ENCODE measurements at places on chromosomes 2 and 18. TPM values are rescaled to one million over a fixed set of nuclear protein-coding genes. Genes with fewer than 3 reads are reported as not detected.

DNA sequence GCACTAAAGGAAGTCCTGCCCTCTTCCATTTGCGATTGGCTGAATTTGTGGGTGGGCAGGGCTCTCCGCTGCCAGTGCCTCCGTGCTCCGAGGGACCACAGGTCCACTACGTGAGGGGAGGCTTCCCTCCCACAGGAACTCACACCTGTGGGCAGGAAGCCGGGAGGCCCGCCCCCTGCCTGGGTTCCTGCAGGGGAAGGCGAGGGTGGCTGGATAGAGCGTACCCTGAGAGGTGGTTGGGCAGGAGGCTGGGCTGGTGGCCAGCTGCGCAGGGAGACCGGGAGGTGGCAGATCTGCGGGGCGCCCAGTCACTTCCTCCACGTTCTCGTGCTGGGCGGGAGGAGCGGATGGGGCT is 47.0 kb upstream of the PTH2R start:
- no peak for DNase-seq

- peak; percentile 75 for DNase-seq
These were observed 208.0 kb downstream of the TFCP2L1 start for GRCh38 chr2:121076885-121077549.

GRCh38 chr18:41745166-41746049 is 209.6 kb upstream of the PIK3C3 start:
- peak; percentile 27 for DNase-seq

GRCh38 chr2:237045449-237045848 is 40.2 kb upstream of the COPS8 start:
- no peak for DNase-seq

GRCh38 chr2:101234169-101234938 is 18.3 kb upstream of the CNOT11 start:
- DNase-seq, result no peak

DNA sequence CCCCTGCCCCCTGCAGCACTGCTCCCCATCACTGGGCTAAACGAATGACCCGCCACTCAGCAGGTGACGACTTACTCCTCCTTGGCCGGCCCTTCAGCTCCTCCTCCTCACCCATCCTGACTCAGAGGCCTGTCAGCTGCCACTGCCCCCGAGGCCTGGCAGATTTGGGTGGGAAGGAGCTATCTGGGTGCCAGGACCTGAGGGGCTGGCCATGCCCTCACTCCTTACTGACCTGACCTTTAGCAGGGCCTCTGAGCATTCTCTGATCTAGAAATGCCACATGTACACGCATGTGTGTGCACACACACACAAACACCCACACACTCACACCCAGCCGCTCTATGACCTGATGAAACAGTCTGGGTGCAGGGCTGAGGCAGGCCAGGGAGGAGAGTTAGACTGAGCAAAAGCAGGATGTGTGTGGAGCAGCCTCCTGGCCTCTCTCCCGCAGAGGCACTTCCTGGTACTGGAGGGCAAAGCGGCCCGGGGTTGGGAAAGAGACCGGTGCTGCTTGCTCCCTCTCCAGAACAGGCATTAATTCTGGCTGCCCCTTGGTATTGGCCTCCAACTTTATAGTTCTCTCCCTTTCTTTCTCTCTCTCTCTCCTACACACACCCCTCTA is 68.0 kb downstream of the ZFP36L2 start:
- DNase-seq, result peak; percentile 79

- DNase-seq, result no peak
These were observed 42.5 kb downstream of the SDC1 start for GRCh38 chr2:20182241-20182931.

- DNase-seq, result no peak
These were observed 77.6 kb upstream of the SEC11C start for GRCh38 chr18:59061914-59062642.

GRCh38 chr2:44833171-44834069 is 108.1 kb upstream of the SIX3 start:
- no peak for DNase-seq

- DNase-seq, result peak; percentile 87
These were observed 117.7 kb downstream of the B3GNT2 start for GRCh38 chr2:62313449-62314227.

- DNase-seq, result no peak
These were observed 10.9 kb upstream of the FZD7 start for GRCh38 chr2:202022755-202023154.

GRCh38 chr2:10238991-10239485 is 63.7 kb upstream of the HPCAL1 start:
- no peak for DNase-seq

- no peak for DNase-seq
These were observed 6.6 kb downstream of the DSG3 start for GRCh38 chr18:31454066-31454708.

GRCh38 chr2:40450066-40450795 is 1.7 kb downstream of the SLC8A1 start:
- no peak for DNase-seq

DNA sequence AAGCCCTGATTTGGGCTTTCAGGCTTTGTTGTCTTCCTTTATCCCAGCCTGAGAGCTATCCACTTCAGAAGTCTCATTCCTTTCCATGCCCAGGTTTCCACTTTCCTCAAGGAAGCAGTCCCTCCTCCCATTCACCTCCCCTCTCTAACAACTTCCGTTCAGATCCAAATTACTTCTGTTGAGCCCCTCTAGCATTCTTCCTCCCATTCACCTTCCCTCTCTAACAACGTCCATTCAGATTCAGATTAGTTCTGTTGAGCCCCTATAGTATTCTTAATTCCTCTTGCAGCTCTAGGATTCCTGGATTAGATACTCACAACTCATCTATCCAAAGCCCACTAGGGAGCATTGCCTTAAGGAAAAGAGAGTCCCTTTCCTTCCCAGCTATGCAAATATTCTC is 216.8 kb downstream of the RAD51AP2 start:
- no peak for DNase-seq

DNA sequence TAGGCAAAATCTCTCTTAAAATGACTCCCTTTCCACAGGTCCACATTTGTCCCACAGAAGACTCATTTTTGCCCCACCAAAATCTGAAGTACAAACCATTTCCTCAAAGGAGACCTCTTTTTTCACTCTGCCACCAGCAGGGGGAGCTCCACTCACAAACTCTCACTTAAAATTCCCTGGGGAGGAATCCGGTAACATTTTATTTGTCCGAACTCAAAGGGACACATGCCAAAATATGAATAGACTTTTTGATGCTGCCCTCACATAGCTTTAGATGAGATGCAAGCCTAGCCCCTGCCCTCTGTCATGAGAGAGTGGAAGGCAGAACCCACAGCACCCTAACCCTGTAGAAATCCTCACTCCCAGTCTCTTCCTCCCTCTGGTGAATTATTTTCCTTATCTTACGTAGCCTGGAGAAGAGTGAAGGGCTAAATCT is 57.1 kb downstream of the RMDN2 start:
- peak; percentile 69 for DNase-seq

DNA sequence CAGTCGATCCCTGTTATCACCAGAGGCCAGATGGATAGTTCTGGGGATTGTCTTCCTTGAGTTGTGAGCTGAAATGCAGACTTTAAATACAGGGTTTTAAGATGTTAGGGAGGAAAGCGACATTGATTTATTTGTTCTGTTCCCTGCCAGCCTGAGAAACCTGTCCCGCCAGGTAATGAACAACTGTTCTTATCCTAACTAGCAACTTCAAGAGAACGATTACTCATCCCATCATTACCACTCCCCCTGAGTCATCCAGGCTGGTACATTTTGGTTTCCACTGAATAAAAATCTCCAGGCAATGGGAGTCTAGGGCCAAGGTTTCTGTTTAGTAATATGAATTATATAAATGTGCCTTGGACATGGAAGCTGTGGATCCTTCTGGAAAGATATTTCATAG is 131.2 kb downstream of the LYPD6B start:
- no peak for DNase-seq

DNA sequence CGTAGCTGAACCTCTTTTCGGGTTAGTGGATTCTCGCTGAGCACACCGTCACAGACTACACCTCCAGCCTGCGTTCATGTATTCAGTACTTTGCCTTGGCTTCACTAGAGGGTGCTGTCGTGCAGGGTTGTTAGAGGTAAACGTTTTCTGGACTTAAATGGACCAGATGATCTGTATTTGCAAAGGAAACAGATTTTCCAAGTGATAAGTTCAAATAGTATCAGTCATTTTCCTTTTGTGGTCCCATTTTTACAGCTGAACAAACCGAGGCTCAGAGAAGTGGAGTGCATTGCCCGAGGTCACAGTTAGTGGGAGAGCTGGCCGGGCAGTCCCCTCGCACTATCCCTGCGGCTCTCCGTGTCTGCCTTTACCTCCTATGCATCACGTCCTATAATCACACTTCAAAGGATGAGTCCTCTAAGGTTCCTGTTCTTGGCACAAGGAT is 125.9 kb downstream of the MAP4K4 start:
- peak; percentile 81 for DNase-seq

DNA sequence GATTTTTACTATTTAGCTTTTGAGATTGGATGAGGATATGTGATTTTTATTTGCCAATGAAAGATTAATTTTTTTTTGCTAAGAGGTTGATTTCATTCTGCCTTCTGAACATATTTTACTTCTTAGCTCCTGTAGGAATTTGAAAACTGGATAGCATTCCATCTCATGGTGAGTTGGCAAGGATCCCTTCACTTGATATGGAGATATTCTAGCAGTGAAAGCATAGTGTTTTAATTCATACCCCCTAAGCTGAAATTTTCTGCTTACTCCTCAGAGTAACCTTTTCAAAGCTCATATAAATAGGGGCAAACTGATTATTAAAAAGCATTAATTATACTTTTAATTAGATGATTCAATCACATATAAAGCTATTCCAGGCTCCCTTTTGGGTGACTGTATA is 61.0 kb upstream of the KCNJ3 start:
- DNase-seq, result no peak

Gene KRTCAP3
- 6.6 TPM for total RNA-seq

Gene IL1RN
- not detected for total RNA-seq

Gene IAH1
- total RNA-seq, result 73.3 TPM

Gene NLRC4
- not detected for total RNA-seq

Gene DNAJC27
- 6.5 TPM for total RNA-seq

Gene HTR2B
- total RNA-seq, result not detected

Gene ALPP
- total RNA-seq, result not detected

Gene UPP2
- not detected for total RNA-seq

Gene KIF1A
- total RNA-seq, result 1.5 TPM

Gene PPP1R7
- 90.8 TPM for total RNA-seq
